Ureter (tissue), 1 donor: ENCODE measurements at places on chromosomes 1 and 21. TPM values are rescaled to one million over a fixed set of nuclear protein-coding genes. Genes with fewer than 3 reads are reported as not detected.

OR2L13 gene
- total RNA-seq: not detected

ZMYND12 gene
- total RNA-seq: 2.7 TPM

HES4 gene
- total RNA-seq: 63.6 TPM

CELF3 gene
- total RNA-seq: not detected

DNA sequence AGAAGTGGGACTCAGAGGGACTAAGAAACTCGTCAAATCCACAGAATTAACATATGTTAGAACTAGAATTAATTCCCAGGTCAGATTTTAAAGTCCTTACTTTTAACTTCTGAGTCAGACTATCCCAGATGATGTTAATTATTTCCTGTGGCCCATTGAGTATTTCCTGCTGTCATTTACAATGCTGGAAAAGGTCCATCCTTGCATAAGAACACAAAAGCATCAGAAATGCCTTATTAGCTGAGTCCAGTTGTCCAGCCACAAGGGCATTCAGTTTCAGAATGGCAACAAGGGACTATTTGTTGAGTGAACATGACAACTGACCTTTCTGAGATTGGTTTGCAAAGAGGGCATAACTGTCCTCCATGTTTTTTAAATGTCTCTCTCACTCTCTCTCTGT is 16.5 kb upstream of the HIVEP3 start:
- no peak for DNase-seq

GRCh38 chr21:36804874-36805611 is 106.1 kb downstream of the SIM2 start:
- DNase-seq: no peak

DNA sequence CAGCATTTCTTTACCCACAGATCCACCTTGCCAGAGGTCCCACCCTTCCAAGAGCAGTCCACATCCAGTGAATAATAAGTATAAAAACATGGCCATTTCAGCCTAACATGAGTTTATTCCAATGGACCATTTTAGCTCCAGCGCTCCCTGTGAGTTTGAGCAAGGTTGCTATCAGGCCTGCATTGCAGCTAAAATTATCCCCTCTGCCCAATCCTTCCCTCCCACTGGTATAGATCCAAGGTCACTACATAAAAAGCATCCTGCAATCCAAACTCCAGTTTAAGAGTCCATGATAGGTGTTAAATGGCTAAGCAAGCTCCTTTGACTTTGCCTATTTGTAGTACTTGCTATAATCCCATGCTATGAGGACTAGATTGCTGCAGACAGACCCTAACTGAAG is 35.6 kb downstream of the SLC5A9 start:
- no peak for DNase-seq

DNA sequence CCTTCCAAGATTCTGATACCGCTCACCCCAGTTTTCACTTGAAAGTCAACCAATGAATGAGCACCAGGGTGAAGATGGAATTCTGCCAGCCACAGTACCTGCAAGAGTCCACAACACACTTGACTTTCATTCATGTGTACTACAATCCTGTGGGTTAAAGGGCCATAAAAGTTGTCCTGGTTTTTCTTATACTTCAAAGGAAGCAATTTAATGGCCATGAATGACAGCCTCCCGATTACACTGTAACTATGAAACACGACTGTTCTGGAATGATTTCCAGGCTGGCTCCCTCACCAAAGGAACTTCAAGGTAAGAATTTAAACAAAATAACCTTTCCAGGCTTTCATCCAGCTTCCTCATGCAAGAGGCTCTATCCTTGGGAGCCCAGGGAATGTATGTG is 502.8 kb downstream of the SMYD3 start:
- no peak for DNase-seq

GRCh38 chr1:65254320-65255034 is 54.9 kb upstream of the DNAJC6 start:
- peak; percentile 67 for DNase-seq

DNA sequence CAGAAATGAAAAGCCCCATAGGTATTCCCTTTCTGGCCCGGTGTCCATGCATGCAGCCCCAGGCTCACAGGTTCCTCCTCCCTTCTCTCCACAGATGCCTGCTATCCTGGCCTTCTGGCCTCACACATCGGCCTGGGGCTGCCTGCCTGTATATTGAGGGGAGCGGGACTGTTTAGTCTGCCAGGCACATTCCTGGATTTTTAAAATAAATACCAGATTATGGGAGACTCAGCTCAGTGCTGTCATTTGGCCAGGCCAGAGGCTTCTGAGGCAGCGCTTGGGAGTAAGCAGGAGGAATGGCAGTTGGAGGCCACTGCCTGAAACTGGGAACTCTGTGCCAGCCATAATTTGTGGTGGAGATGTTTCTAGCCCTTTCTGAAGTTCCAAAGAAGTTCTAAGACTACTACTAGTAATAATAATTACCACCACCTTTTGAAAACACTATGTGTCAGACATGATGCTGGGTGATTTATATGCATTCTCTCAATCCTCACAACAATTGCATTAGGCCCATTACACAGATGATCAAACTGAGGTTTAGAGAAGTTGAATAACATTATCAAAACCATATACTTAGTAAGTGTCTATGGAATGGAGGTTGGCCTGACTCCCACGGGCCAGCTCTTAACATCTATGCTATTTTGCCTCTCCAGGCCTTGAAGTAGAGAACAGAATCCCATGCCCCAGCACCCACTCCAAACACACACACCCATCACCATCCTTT is 107.6 kb downstream of the PLXNA2 start:
- no peak for DNase-seq

- peak; percentile 68 for DNase-seq
These were observed 1.7 kb downstream of the PTPRU start for GRCh38 chr1:29237852-29238619.

DNA sequence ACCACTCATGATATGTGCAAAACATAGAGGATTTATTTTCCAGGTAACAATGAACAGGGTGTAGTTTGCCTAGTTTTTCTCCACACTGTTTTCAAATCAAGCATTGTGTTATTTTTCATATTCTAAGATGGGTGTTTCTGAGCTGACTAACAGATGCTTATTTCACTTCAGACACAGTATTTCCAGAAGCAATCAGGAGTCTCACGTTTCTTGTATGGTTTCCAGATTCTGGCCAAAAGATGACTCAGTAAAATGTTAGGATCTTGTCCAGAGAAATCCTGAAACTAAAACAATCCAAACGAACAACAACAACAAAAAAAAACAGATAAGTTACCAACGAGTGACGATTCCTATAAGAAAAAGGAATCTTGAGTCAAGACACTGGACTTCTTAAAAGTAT is 5.3 kb downstream of the UTS2 start:
- DNase-seq: no peak

DNA sequence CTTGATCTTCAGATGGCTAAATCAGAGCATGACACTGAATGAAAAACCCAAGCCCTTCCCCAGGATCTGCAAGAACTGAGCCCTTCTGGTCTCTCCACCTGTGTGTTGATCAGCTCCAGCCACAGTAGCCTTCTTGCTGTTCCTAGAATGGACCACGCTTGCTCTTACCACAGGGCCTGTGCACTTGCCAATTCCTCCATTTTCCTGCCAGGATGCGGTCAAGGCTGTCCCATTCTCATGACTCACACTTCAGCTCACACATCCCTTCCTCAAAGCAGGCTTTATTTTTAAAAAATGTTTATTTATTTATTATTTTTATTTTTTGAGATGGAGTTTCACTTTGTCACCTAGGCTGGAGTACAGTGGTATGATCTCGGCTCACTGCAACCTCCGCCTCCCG is 43.6 kb upstream of the GRHL3 start:
- DNase-seq: no peak

DNA sequence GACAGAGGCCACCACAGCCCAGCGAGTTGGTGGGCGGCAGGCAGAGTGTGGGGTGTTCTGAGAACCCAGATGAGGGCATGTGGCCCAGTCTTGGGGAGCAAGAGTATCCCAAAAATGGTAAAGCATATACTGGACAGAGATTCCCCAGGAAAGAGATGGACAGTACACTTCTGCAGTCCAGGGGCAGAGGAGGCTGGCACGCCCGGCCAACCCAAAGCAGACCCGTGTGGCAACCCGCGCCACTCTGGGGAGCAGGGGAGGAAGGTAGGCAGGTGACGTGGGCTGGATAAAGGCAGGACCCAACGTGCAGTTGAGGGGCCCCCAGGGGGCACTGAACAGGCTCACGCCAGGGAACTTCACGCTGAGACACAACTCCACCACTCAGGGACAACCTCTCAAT is 46.4 kb upstream of the RIPK4 start:
- no peak for DNase-seq

DNA sequence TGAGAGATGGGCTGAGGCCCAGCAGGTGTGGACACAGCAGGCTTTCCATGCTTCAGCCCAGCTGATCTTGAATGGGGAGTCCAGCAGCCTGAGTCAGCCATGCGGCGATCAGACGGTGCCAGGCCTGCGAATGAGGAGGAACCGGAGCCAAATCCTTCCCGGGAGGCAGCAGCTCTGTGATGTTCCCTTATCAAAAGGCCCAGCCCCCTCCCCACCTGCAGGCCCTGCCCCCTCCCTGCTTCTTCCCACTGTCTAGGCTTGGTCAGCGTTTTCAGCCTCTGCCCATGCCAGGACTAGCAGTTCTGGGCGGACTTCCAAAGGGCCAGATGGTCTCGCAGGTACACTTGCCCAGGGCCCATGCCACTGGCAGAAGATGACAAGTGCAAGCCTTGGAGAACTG is 253.8 kb downstream of the KAZN start:
- no peak for DNase-seq

- DNase-seq: no peak
These were observed 16.8 kb downstream of the S100A7A start for GRCh38 chr1:153432874-153433681.
